ENCODE measurements at places on chromosomes 4 and X.

DNA sequence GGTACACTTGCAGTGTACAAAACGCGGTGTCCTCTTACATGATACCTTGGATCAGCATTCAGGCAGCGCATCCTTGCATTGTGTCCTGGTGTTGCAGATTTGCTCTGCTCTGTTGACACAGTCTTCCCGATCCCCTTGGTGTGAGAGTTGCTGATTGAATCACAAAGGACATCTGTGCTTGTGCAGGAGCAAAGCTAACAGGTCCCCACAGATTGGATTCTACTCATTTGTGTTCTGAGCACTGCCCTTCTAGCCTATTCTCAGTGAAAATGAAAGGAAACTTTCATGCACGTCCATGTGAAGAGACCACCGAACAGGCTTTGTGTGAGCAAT is 171.4 kb downstream of the FRMPD4 start:
- no peak for DNase-seq

GRCh38 chr4:189147005-189147929 is 793.4 kb upstream of the FRG1 start:
- no peak for DNase-seq

- no peak for DNase-seq
These were observed 257.8 kb downstream of the FAT4 start for GRCh38 chr4:125572601-125573000.

DNA sequence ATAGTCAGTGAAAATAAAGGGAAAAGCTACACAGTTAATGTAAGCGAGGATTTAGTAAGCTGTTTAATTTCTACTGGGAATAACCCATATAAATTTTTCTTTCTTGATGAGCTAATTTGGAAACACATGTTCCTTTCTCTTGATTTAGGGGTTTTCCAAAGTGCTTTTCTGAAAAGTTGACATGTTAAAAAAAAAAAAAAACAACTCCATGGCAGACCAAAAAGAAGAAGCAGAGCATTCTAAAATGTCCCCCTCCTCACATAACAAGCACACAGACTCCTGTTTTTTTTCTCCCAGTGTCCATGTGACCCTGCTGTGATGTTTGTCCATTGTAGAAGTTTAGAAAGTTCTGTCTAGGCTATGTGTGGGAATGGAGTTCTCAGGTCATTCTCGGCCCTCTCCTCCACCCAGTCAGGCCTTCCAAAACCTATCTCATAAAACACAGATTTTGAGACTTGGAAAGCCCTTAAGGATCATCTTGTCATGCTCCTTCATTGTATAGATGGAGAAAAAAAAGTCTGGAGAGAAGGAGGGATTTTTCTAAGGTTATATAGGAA is 792 bp downstream of the CLIC2 start:
- no peak for DNase-seq

GRCh38 chr4:38082424-38083385 is 122.5 kb downstream of the PTTG2 start:
- no peak for DNase-seq

DNA sequence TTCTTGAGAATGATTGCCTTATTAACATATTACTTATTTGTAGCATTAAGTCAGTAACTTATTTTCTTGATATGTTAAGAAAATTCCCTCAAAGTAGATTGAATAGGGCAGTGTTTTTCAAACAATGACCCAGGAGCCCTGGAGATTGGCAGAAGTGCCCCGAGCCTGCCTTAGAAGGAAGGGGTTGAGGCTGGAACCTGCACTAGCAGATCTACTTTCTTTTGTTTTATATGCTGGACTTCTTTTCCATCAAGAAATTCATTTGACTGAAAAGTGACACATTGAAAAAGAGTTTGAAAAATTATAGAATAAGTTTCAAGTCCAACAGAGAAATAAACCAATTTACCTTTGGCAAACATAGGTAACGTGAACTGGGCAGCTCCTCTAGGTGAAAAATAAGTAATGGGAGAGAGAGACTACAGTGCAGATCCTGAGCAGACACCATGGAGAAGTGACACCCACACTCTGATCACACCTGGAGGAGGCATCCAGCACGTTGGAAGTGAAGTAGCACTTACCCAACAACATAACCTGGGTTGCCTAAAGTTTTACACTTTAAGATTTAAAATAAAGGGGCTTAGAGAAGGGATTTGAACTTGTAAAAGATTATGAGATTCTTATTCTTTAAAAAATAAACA is 18.6 kb downstream of the ARSJ start:
- no peak for DNase-seq

DNA sequence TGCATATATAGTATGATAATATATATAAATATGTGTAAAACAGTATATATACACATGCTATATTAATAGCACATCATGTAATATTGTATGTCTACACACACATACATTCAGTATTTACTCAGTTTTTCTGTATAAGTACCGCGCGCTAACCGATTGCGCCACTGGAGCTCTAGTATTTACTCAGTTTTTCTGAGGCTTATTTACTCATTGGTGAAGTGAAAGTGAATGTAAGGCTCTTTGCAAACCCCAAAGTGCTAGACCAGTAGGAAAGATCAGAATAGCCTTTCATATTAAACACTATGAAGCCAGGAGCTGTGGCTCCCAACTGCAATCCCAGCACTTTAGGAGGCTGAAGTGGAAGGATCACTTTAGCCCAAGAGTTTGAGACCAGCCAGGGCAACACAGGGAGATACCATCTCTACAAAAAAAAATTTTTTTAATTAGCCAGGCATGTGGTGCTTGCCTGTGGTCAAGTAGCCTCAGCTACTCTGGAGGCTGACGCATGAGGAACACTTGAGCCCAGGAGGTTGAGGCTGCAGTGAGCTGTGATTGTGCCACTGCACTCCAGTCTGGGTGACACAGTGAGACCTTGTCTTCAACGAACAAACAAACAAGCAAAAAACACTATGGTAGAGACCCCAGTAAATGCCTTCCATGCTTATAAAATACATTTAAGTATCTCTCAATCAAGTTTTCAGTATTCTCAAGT is 125.8 kb downstream of the KIT start:
- DNase-seq = no peak

DNA sequence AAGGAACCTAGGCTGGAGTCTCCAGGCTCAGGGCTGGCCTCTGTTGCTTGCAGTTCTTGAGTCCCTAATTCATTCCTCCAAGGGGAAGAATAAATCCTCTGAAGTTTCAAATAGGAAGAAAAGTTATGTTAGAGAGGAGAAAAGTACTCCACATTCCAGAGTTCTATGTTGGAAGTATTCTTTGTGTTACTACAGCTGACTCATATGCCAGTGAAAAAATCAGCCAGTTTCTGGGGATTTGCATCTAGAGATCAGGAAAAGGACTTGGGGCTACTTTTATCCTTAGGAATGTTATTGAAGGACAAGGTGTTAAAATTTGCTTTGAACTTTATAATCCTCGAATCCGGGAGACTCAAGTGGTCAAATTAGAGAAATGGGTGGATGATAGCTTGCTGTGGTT is 11.7 kb upstream of the NUDT9 start:
- no peak for DNase-seq

DNA sequence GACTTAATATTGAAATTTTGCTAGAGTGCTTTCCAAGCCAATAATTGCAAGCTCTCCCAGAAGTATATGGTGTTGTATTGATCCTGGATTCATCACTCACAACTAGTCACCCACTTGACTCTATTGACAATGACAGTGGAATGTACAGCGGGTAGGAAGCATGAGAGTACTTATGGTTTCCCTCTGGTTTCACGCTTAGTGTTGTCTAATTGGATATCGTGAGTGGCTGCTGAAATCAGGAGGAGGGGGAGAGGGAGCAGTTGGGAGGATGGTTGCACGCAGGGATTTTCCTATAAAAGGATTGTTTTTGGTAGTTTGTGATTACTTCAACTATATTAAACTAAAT is 1819.5 kb upstream of the TENM3 start:
- DNase-seq = no peak

- DNase-seq = no peak
These were observed 32.0 kb upstream of the SMARCAD1 start for GRCh38 chr4:94175553-94176261.

DNA sequence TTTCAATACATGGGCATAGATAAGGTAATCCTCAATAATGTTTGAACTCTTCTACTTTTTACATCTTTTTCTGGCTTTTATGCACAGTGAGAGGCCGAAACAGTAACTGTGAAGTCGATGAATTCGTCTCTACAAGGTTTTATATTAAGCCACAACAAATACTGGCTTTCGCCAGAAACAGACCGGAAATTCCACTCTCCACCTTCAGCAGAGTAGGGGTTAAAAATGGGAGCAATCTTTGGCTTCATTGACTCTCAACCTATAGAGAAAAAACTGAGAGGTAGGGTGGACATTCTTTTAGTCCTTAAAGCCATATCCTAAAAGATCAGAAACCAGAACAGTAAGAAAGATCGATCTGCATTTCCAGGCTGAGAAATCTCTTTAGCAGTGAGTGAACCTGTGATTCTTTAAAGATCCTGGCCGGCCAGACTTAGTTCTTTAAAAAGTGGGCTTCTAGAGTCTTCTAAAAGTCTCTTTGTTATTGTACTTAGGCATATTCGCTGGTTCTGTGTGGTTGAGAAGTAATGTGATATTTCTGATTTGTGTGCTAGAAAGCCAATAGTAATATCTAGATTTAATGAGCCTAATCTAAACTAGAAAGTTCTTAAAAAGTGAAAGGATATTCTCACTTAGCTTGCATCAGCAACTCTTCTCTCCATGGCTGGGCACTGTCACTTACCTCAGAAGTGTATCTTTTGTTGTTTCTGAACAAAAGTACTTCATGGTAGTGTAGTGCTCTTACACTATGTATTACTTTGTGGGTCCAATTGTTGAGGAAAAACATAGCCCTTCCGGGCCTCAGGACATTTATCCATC is 2.0 kb downstream of the HSPA4L start:
- DNase-seq = no peak

GRCh38 chrX:18949944-18950301 is 34.0 kb downstream of the PHKA2 start:
- no peak for DNase-seq

- no peak for DNase-seq
These were observed 106.4 kb downstream of the PHKA2 start for GRCh38 chrX:18877469-18877868.

GRCh38 chrX:150234126-150234525 is 129.0 kb upstream of the MAMLD1 start:
- no peak for DNase-seq

GRCh38 chrX:113651306-113651705 is 810.7 kb upstream of the AMOT start:
- DNase-seq = no peak

GRCh38 chrX:35728481-35728880 is 69.7 kb upstream of the MAGEB16 start:
- DNase-seq = no peak

GRCh38 chr4:126250006-126250405 is 935.3 kb downstream of the FAT4 start:
- DNase-seq = no peak

Data from NCI-H2081 treated with DMSO at 0.1 percent for 48 hours (cell line).